IPS-NIHi11 (cell line): ENCODE measurements at places on chromosomes 3 and 15.

DNA sequence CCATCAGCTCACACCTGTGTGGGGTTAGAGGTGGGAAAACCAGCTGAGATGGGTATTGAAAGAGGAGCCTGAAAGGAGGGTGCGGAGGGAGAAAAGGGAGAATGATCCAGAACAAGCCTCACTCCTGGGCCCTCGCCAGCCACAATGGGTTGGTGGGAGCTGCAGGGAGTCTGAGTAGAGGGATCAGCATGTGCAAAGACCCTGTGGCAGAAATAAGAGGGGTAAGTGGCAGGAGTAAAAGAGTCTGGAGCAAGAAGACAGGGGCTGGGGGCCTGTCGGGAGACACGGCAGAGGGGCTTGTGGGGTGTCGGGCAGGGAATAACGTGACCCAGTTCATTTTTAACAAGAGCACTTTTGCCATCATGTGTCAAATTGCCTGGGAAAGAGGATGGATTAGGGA is 34.0 kb downstream of the CCDC33 start:
- no peak for DNase-seq

DNA sequence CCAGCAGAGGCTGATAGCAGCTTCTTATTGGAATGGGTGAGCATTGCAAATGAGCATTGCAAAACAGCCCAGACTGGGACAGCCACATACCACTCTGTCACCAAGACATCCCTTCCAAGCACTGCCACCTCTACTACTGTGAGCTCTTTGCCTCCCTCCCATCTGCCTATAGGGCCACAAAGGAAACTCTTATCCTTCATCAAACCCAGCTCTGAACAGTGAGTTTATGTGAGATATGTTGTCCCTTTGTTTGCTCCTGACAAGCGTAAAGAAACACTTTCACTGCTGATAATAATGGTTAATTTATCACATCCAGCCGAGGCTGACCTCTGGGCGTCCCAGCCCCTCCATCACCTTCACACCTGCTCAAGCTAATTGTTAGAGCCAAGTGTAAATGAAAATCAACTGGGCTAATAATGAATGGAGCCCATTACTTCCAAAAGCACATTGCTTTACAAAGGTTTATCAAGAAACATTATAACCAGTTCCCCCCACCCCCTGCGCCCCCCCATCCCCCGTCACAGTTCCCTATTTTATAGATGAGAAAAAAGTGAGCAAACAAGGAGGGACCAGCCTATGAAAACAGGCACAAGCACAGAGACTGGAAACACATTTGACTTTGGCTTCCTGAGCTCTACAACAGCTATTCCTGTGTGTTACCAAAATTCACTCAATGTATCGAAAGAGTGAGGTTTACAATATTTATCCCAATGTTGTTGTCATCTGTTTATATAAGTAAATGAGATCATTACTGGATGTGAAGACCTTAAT is 146.3 kb downstream of the ANXA2 start:
- DNase-seq, result no peak

DNA sequence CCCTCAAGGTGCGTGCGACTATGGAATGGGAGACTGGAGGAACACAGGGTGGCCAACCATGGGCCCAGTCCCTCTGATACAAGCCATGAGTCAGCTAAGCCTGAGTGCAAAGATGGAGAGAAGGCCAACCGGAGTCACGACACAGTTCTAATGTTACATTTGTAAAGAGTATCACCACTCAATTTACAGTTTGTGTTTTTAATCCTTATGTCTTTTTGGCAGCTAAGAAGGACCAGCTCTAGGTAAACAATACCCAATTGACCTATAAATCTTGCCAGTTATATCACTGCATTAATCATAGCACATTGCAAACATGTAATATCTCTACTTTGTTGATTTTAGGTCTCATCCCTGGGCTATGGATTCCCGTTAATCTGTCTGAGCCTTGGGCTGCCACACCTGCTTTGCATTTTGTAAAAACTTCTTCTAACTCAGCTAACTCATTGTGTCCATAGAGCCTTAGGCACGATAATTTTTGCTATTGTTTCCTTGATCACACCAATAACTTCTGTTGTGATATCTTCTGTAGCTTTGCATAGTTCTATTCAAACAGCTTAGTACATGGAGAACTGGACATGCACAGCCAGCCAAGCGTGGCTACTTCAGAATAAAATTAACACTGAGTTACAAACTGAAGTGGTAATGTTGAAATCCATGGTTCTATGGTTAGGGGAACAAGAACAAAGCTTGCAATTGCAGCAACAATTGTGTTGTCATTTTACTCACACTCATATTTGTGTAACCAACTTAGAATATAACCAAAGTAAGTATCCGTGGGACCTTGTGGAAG is 50.3 kb downstream of the LSM3 start:
- DNase-seq, result no peak

- no peak for DNase-seq
These were observed 22.2 kb upstream of the GMPPB start for GRCh38 chr3:49745986-49746385.

- no peak for DNase-seq
These were observed 18.2 kb downstream of the MRPL46 start for GRCh38 chr15:88448991-88449461.
